Cardiac muscle cell (in vitro differentiated cells and primary cell): ENCODE measurements at places on chromosomes 1 and 21. TPM values are rescaled to one million over a fixed set of nuclear protein-coding genes. Genes with fewer than 3 reads are reported as not detected.
A peak's percentile ranks its signal among the peaks of the same experiment; 100 is the strongest.

GRCh38 chr21:34596561-34597271 lies 18.2 kb downstream of the RCAN1 start:
- DNase-seq: no peak

- DNase-seq: peak; percentile 88
Measured at GRCh38 chr1:243580072-243580471, 270.0 kb downstream of the AKT3 start.

PROX1 gene
- 10.1 and 21.8 TPM in 2 replicates for polyA plus RNA-seq

PDPN gene
- polyA plus RNA-seq: 13.0 and 24.9 TPM in 2 replicates

DNA sequence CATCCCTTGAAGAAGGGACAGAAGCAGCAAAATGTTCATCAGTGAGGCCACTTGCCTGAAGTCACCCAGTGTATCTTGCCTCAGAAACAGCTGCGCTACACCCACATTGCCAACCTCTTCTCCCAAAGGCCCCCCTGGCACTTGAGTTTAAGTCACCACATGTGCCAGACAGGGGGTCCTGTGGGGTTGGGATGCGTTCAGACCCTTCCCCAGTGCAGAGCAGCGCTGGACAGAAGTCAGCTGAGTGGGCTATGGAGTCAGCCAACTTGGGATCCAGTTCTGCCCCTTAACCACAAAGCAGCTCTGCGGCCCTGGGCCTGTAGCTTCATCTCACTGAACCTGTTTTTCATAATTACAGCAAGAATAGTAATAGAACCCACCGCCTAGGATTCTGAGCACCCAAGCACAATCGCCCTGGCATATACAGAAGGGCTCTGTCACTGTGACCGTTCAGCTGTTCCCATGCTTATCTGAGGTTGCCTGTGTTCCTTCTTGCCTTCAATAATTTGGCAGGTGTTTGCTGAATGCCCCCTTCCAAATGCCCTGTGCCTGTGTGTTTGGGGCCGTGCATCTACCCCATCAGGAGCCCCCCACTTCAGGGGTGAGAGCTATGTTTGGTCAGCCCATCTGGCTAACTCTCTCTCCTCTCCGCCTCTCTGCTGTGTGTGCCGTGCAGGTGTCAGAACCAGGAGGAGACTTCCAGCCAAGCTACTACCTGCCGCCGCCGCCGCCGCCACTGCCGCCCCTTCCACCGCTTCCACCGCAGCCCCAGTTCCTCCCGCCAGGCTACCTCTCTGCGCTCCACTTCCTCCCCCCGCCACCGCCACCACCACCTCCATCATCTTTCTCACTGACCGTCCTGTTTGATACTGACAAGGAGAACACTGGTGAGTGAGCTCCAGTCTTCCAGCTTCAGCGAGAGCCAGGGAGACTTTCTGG lies 5.0 kb downstream of the DMRTB1 start:
- DNase-seq: no peak

- DNase-seq: no peak
Measured at GRCh38 chr1:233946724-233947123, 42.2 kb downstream of the SLC35F3 start.

GRCh38 chr1:232980355-232980978 lies 30.1 kb downstream of the NTPCR start:
- DNase-seq: peak; percentile 28

TRIM17 gene
- 11.8 and 15.0 TPM in 2 replicates for polyA plus RNA-seq

RGS16 gene
- polyA plus RNA-seq: 0.93 and 2.0 TPM in 2 replicates

FAM72B gene
- polyA plus RNA-seq: 1.8 and 13.4 TPM in 2 replicates

DNA sequence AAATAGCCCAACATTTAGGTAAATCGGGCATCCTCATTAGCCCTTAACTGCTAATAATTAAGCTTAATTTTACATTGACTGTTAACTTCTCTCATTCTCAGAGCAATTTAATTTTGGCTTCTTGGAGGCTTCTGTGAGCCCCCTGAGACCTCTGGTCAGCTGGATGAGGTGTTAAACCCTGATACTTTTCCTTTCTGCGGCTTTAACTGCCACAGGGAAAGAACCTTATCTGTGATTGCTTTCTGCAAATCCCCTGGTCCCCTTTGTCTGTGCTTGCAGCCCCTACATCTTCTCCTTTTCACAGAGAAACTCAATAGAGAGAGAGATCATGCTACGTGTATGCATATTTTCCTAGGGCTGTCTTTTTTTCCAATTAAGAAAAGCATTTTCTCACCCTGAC lies 184.5 kb upstream of the CSF3R start:
- DNase-seq: no peak
